HFFc6 (cell line): ENCODE measurements at places on chromosomes 13 and 19.

GRCh38 chr13:26950968-26951367, 190.4 kb upstream of the GPR12 start:
- DNase-seq, result no peak
- H3K36me3 ChIP-seq, result no peaks in the 10 kb centered on the region
- peaks cover 33% of the 10 kb centered on the region for H3K27me3 ChIP-seq
- no peak overlapping the region for H3K4me3 ChIP-seq
- peaks cover 6% of the 10 kb centered on the region; the same call in 1 of the 2 replicates for H3K4me1 ChIP-seq

GRCh38 chr13:77460195-77460594, 75.3 kb upstream of the SCEL start:
- no peak for DNase-seq
- no peak overlapping the region for H3K27ac ChIP-seq
- H3K4me3 ChIP-seq, result no peak overlapping the region

DNA sequence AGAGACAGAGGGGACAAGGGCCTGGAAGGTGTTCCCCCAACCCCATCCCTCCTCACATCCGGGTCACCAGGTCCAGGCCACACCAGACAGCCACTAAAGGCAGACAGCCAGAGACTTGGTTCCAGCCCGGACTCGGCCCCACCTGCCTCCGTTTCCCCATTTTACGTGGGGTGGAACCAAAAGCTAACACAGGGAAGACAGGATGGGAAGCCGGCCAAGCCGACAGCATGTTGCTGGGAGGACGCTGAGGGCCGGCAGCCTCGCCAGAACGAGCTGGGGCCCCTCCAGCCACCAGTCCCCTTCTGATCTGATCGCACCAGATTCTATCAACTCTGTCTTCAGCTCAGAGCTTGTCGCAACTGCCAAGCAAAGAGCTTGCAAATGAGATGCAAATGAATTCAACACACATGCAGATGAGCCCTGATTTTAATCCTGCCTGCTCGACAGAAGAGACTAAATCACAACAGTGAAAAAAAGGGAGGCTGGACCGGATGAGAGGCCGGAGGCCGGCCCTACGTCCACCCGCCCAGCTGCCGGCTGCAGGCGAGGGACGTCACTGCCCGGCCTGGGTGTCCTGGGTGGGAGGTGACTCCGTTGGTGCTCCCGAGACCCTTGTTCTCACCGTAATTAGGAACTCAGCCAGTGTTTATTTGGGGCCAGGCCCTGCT, 17.5 kb upstream of the SHC2 start:
- H3K27me3 ChIP-seq, result no peaks in the 10 kb centered on the region; the same call in none of the 2 replicates
- H3K4me3 ChIP-seq, result no peak overlapping the region
- H3K4me1 ChIP-seq, result 0 out of 2 replicates have a peak, but pooled peaks cover 5% of the 10 kb centered on the region
- H3K36me3 ChIP-seq, result peaks cover 13% of the 10 kb centered on the region

GRCh38 chr13:37613236-37613635, 14.7 kb upstream of the POSTN start:
- H3K4me1 ChIP-seq, result peaks cover 53% of the 10 kb centered on the region
- no peak overlapping the region for H3K27ac ChIP-seq
- H3K4me3 ChIP-seq, result no peak overlapping the region
- no peak for DNase-seq
- H3K27me3 ChIP-seq, result no peaks in the 10 kb centered on the region

DNA sequence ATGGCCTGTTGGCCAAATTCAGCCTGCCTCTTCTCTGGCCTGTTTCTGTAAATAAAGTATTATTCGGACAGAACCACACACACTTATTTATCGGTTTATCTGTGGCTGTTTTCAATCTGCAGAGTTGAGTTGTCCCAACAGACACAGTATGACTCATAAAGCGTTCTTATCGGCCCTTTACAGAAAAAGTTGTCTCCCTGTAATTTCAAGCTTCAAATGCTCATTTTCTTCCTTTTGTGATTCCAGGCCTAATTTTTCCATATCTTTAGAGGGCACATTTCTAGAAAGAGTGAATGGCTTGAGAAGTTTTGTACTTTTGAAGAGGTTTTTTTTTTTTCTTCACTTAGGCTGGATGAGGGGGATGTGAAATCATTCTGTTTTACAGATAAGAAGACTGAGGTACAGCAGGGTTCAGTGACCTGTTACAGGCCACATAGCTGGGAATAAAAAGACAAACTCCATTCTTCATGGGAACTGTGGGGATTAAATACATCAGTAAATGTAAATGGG, 440.9 kb downstream of the TSHZ3 start:
- H3K27me3 ChIP-seq, result no peaks in the 10 kb centered on the region; the same call in none of the 2 replicates
- no peak overlapping the region for H3K4me3 ChIP-seq
- DNase-seq, result no peak

- no peak overlapping the region; the same call in 1 of the 2 replicates for H3K27ac ChIP-seq
- peak overlapping the region; percentile 24; the same call in 1 of the 2 replicates for H3K4me3 ChIP-seq
- no peaks in the 10 kb centered on the region for H3K4me1 ChIP-seq
- H3K27me3 ChIP-seq, result no peaks in the 10 kb centered on the region; the same call in 1 of the 2 replicates
- H3K36me3 ChIP-seq, result peaks cover 93% of the 10 kb centered on the region
- DNase-seq, result peak; percentile 49
Measured at GRCh38 chr19:12527034-12527836, 24.0 kb downstream of the ZNF564 start.

DNA sequence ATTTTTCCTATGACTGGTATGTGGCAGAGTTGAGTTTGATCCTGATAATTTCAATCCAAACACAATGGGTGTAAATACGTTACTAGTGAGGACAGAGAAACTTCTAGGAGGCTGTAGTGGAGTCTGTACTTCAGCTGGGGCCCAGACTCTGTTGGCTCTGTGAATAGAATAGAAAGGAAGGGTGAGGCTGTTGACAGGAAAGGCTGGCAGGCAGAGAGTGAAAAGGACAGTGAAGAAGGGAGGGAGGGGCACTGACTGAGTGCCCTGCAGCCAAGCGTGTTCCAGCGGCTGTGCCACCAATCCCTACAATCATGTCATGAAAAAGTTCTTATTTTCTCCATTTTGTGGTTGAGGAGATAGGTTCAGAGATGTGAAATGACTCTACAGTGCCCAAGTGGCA, 80.5 kb downstream of the MBNL2 start:
- no peak for DNase-seq
- peaks cover 14% of the 10 kb centered on the region for H3K36me3 ChIP-seq
- no peak overlapping the region for H3K4me3 ChIP-seq
- H3K27me3 ChIP-seq, result no peaks in the 10 kb centered on the region
- peaks cover 43% of the 10 kb centered on the region for H3K4me1 ChIP-seq

GRCh38 chr13:51797664-51798488, 6.1 kb downstream of the DHRS12 start:
- H3K4me3 ChIP-seq, result no peak overlapping the region

DNA sequence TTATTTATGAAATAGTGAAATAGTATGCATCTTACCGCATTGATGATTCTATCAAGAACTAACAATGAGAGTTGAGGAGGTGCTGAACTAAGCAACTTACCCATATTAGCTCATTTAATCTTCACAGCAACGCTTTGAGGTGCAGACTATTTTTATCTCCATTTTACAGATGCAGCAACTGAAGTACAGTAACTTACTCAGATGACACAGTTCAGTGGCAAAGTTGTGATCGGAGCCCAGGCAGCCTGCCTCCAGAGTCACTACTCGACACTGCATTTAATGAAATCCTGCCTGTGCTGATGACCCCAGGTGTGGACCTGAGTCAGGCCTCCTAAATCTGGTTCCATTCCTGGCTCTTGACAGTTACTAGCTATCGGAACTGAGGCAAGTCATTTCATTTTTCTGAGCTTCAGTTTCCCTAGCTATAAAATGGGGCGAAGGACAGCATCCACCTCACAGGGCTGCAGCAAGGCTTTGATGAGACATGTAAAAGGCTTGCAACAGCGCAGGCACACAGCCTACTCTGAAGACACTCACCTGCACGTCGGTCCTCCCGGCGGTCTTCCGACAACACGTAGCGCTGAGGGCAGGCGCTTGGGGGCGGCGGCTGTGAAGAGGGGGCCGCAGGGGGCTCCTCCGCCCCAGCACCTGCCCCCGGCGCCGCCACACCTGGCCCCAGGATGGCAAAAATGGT, 1.5 kb downstream of the MYPOP start:
- H3K36me3 ChIP-seq, result peaks cover 12% of the 10 kb centered on the region
- peaks cover 9% of the 10 kb centered on the region; the same call in 1 of the 2 replicates for H3K4me1 ChIP-seq
- no peak overlapping the region for H3K27ac ChIP-seq
- DNase-seq, result no peak
- peak overlapping the region; percentile 59 for H3K4me3 ChIP-seq

DNA sequence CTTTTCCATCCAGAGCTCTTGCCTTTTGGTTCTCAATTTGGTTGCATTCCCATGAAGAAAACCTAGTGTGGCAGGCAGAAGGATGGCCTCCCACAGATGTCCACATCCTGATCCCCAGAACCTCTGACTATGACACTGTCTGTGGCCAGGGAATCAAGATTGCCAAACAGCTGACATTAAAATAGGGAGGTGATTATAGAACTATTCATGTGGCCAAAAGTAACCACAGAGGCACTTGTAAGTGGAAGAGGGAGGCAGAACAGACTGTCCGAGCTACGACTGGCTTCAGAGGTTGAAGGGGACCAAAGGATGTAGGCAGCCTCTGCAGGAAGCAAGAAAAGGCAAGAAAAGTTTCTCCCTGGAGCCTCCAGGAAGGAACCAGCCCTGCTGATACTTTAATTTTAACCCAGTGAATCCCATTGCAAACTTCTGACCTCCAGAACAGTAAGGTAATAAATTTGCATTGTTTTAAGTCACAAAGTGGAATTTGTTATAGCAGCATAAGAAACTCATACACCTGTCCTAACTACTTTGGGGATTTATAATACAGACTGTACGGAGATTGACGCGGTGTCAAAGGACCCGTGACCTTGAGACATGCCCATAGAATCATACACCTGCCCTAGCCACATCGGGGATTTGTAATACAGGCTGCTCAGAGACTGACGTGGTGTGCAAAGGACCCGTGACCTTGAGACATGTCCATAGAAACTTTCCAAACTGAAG, 106.5 kb downstream of the ATP11A start:
- peaks cover 21% of the 10 kb centered on the region for H3K36me3 ChIP-seq
- no peak overlapping the region for H3K4me3 ChIP-seq
- no peak overlapping the region for H3K27ac ChIP-seq
- H3K27me3 ChIP-seq, result no peaks in the 10 kb centered on the region
- no peaks in the 10 kb centered on the region for H3K4me1 ChIP-seq
- DNase-seq, result no peak

DNA sequence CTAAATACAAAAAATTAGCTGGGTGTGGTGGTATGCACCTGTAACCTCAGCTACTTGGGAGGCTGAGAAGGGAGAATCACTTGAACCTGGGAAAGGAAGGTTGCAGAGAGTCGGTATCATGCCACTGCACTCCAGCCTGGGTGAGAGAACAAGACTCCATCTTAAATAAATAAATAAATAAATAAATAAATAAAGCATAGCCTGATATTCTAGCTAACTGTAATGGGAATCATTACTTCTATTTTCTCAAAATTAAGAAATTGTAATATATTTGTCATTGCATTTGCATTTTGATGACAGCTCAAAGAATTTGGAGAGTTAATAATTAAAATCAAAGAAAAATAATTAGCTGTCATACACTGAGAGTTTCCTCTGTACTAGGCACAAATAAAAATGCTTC, 561.1 kb downstream of the EFNB2 start:
- H3K36me3 ChIP-seq, result no peaks in the 10 kb centered on the region; the same call in 1 of the 2 replicates
- H3K27ac ChIP-seq, result no peak overlapping the region
- DNase-seq, result no peak
- no peak overlapping the region for H3K4me3 ChIP-seq
- peaks cover 38% of the 10 kb centered on the region; the same call in 1 of the 2 replicates for H3K4me1 ChIP-seq
- peaks cover 6% of the 10 kb centered on the region for H3K27me3 ChIP-seq

- H3K27me3 ChIP-seq, result no peaks in the 10 kb centered on the region
- no peak overlapping the region for H3K27ac ChIP-seq
- no peaks in the 10 kb centered on the region for H3K36me3 ChIP-seq
- H3K4me3 ChIP-seq, result no peak overlapping the region
- no peaks in the 10 kb centered on the region for H3K4me1 ChIP-seq
Measured at GRCh38 chr13:91304741-91305140, 42.7 kb upstream of the MIR17HG start.

- H3K4me1 ChIP-seq, result no peaks in the 10 kb centered on the region
- no peak for DNase-seq
- no peak overlapping the region for H3K4me3 ChIP-seq
- H3K27ac ChIP-seq, result no peak overlapping the region
- H3K27me3 ChIP-seq, result no peaks in the 10 kb centered on the region
Measured at GRCh38 chr13:76446191-76446590, 440.0 kb downstream of the KCTD12 start.

DNA sequence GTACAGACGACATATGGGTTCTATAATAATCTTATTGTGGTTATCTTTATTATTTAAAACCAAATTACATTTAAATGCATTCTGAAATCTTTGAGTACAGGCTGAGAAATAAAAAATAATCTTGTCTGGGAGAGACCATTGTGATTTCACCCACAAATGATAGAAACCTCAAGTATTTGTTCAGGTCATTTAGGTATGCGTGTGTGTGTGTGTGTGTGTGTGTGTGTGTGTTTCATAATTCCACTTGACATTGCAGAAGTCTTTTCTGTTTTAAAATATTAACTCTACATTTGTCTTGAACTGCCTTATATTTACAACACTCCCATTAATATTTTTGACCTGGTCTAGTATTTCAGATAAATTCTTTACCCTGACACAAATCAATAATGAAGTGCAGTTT, 126.9 kb downstream of the SPRY2 start:
- H3K27ac ChIP-seq, result no peak overlapping the region
- DNase-seq, result no peak
- no peaks in the 10 kb centered on the region for H3K36me3 ChIP-seq
- no peaks in the 10 kb centered on the region for H3K27me3 ChIP-seq

- DNase-seq, result no peak
- H3K27me3 ChIP-seq, result peaks cover 18% of the 10 kb centered on the region
- no peak overlapping the region for H3K4me3 ChIP-seq
Measured at GRCh38 chr19:10112895-10113591, 1.6 kb downstream of the P2RY11 start.

DNA sequence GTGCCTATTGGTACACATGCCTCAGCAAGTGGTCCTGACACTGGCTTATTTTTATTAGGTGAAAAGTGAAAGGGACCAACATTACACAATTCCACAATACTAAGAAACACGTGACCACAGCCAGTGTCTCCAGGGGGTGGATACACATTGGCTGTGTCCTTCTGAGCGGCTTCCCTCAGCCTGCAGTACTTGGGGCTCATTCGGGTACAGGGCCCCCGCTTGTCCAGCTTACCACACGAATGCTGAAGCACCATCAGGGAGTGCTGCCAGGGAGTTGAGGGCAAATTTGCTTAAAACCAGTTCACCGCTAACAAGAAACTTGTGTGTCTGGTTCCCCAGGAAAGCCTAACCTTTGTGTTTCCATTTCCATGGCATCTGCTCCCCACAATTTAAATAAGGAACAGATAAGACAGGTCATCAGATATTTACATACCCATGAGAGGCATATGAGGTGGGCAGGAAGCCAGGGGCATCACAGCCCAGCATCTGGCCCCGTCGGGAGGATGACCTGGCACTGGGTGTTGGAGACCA, 23.3 kb downstream of the PBX4 start:
- H3K4me3 ChIP-seq, result no peak overlapping the region
- DNase-seq, result peak; percentile 17
- H3K36me3 ChIP-seq, result no peaks in the 10 kb centered on the region
- H3K4me1 ChIP-seq, result peaks cover 32% of the 10 kb centered on the region
- H3K27me3 ChIP-seq, result no peaks in the 10 kb centered on the region
